ENCODE measurements at places on chromosomes 12 and 14.

GRCh38 chr14:96095581-96096476 lies 56.7 kb downstream of the C14orf132 start:
- DNase-seq, result no peak

DNA sequence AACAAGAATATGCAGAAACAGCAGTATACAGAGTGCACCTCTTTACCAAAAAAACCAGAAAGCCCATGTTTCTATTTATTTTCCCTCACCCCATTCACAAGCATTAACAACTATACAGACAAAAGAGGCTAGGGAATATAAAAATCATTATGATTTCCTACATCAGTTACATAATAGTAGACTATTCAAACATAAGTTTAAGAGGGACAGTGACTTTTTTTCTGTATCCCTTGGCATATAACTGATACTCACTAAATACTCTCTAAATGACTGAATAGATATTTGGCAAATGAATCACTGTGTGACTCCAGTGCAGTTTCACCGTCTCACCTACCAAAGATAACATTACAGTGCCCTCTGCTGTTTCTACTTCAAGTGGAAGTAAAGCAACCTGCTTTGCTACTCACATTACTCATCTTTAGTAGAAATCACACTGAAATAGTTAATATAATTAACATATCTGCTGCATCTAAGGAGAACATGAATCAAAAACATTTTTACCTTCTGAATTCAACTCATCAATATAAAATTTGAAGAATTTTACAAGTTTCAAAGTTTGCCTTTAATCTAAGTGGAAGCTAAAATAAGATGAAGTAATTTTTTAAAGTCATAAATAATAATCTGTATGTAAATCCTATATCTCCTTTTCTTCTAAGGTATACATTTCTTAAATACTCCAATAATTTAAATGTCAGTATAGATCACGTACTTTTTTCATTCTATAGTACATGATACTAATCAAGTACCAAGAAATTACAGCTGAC lies 103.8 kb downstream of the OSBPL8 start:
- no peak for DNase-seq

DNA sequence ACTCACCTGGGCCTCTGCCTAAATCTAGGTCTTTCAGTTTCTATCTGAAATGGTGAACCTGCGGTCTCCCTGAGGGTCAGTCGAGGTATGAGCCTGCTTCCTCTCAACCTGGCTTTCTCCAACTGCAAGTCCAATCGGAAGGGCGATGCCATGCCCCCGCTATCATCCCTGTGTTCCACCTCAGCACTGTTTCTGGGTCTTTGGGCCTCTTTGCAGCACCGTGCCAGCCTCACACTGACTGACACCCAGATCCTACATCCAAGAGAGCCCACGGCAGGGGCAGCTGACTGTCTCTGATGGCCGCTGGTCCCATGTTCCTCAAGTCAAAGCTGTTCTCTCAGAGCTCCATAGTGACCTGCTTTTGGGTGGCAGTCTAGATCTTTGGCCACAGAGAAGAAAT lies 120.7 kb downstream of the PAPOLA start:
- no peak for DNase-seq

DNA sequence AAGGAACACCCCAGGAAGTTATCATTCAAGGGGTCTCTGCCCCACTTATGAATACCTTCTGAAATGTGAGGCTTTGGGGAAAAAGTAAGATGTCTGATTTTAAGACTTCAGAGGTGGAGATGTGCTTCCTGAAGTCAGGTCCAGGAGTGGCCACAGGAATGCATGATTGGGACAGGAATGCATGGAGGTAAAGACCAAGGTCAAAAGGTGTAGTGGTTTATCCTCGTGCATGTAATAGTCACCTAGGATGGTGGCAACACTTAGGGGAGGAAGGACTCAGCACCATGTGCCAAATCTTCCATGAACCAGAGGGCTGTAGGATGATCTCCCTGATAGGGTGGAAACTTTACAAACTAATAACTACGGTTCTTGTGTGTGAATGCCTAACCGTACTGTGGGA lies 217.3 kb downstream of the C12orf75 start:
- DNase-seq, result no peak

DNA sequence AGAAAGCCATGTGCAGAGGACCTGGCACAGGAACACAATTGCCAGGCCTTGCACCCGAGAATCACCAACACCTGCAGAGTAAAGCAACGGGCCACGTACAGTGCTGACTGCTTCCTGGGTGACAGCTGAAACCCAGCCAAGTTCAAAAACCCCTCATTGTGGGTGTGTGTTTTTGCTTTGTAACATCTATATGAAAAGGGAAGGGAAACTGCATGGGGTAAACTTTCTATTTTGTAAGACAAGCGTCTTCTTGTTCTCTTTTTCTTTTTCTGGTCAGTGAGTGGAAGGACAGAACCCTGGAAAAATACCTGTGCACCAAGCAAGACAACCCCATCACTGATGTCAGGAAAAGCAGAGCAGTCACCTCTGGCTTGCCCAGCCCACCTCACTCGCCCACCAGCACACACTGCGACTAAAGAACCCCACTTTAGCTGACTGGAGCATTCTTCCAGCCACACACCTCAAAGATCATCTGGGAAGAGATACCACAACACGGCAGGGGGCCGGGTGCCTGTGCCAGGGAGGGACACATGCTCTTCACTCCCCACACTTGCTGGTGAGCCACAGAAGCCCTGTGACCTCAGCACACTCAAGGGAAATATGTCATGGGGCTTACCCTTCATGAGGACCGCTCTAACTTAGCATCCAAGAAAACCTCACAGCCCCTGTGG lies 172.3 kb downstream of the NDUFA12 start:
- no peak for DNase-seq

GRCh38 chr12:32824596-32824995 lies 68.9 kb upstream of the YARS2 start:
- DNase-seq, result no peak

- no peak for DNase-seq
Observed at GRCh38 chr12:50678650-50679365, 85.1 kb upstream of the ATF1 start.

DNA sequence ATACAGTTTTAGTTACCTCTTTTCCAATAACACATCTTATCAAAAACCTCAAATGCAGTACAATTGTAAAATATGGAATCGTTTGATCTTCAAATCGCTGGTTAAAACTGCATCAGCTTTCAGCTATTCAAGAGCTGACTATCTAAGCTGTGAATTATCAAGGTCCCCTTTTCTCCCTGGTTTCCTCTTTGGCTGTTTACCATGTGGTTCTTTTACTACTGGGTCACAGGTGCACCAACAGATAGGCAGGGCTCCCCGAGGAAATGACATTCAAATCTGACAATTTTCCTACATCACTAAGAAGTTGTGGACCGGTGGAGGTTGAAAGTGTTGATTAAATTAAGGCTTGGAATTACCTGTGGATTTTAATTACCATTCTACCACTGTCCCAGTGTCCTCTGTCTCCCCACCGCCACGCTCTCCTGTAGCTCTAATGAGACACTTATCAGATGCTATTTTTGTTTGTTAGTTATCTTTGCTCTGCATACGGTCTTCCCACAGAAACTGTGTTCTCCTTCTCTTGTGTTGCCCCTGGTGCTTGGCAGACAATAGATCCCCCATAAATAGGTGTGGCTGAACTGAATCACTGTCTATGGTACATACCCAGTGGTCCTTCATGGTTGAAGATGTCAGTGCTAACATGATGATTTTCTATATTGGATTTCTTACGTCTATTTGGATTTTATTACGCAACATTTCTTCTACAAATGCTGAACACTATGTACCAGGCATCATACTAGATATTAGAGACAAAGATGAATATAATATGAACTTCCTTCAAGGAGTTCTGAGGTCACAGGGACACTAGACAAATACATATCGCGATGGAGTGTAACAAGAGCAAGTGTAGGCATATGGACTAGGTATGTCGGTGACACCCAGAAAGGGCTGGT lies 20.9 kb upstream of the PLXNC1 start:
- DNase-seq, result no peak

- DNase-seq, result no peak
Observed at GRCh38 chr14:77620222-77620870, 3.9 kb upstream of the SPTLC2 start.

DNA sequence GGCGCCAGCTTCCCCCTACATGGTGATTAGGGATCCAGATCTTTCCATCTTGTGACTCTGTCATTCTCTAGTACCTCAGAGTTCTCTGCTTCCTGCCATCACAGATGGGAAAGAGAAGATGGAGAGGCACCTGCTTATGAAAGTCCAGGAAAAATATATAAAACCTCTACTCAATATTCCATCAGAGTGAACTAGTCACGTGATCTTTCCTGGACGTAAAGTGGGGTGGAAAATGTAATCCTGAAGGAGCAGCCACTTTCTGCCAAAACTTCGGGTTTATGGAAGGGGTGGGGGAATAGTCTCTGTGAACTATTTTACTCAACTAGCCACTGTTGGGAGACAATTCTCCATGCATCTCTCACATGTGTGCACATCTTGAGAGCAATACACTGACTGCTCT lies 47.7 kb downstream of the STAB2 start:
- DNase-seq, result no peak

Data from ovary (tissue), 10 donors.